Esophagus mucosa (tissue), 1 donor: ENCODE measurements at places on chromosomes 5 and 9. TPM values are rescaled to one million over a fixed set of nuclear protein-coding genes. Genes with fewer than 3 reads are reported as not detected.

Gene RFESD
- 1.5 TPM for total RNA-seq

Gene PCDHAC2
- 0.24 TPM for total RNA-seq

Gene DDX4
- total RNA-seq = not detected

Gene ECSCR
- total RNA-seq = 5.0 TPM

Gene MZB1
- total RNA-seq = 3.3 TPM

Gene SPATA31E1
- not detected for total RNA-seq

Gene PDZD2
- 20.8 TPM for total RNA-seq

Gene CDKN2B-AS1
- 1.0 TPM for total RNA-seq

Gene PCDHB6
- total RNA-seq = 0.16 TPM

Gene MPDZ
- total RNA-seq = 2.2 TPM

Gene LCN9
- not detected for total RNA-seq

Gene TMEM252
- not detected for total RNA-seq

- no peak for ATAC-seq
These were observed 12.5 kb upstream of the SYNPO start for GRCh38 chr5:150627731-150628545.

DNA sequence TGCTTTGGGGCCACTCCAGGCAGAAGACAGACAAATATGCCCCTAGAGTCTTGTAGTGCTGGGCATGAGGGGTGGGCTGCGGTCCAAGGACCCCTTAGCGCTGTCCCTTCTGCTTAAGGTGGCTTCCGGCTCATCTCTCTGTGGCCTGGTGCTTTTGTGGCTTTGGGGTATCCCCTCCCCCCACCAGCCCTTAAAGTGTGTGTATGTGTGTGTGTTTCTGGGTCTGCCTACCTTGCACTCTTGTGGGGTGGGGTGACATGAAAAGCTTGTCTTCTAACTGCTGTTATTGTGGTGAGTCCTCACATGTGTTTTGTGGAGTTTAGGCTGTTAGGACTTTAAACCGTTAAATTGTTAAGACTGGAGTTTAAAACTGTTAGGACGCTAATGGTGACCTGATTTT is 23.6 kb downstream of the MARCHF6 start:
- ATAC-seq = no peak

- ATAC-seq = no peak
These were observed 122.3 kb upstream of the KIF2A start for GRCh38 chr5:62183727-62184126.

DNA sequence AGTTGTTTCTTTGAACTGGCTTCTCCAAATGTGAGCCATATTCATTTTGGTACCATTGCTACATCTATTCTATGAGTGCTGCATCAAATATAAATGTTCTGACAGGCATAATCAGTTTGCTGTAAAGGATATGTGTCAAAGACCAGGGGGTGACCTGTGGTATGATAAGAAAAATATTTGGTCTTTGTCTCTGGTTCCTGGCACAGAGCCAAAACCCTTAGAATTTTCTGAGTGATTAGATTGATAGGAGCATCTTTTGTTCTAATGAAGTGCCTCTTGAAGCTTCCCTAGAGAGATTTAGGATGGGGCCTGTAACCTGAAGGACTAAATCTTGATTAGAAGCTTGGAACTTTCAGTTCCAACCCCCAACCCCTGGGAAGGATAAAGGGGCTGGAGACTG is 256.3 kb downstream of the NNT start:
- no peak for ATAC-seq

- ATAC-seq = no peak
These were observed 125.4 kb upstream of the ACOT12 start for GRCh38 chr5:81519217-81519905.

DNA sequence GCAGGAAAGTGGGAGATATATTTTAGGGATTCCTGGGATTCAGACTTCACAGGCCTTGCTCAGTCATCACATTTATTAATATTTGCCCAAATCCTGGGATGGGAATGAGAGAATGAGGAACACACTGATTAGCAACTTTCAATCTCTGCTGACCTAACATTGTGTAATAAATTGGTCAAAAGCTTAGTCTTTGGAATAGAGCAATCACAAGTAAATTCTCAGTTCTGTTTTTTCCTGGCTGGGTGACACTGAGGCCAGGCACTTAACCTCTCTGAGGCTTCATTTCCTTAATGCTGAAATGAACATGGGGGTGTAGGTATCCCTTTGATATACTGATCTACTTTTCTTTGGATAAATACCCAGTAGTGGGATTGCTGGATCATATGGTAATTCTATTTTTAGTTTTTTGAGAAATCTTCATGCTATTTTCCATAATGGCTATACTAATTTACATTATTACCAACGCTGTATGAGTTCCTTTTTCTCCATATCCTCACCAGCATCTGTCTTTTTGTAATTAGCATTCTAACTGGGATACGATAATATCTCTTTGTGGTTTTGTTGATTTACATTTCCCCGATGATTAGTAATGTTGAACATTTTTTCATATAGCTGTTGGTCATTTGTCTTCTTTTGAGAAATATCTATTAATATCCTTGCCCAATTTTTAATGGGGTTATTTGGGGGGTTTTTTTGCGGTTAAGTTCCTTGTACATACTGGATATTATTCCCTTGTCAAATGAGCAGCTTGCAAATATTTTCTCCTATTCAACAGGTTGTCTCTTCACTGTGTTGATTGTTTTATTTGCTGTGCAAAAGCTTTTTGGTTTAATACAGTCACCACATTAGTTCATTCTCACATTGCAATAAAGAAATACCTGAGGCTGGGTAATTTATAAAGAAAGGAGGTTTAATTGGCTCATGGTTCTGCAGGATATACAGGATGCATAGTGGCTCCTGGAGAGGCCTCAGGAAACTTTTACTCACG is 36.8 kb upstream of the NIPBL start:
- ATAC-seq = no peak

DNA sequence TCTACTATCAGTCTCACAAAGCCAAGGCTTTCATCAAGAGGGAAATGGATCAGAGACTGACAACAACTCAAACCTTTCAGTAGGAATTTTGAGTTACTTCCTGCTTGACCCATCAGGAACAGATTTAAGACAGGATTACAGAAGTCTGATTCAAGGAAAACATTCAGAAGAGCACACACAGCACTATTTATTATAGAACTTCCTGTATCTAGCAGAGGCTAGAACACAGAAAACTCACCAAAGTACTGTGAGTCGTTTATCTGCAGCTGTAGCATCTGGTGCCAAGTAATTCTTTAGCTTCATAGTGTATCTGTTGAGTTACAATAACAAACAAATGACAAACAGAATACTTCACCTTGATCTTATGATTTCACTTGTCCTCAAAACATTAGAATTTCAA is 13.8 kb downstream of the LEAP2 start:
- peak; percentile 20 for ATAC-seq

DNA sequence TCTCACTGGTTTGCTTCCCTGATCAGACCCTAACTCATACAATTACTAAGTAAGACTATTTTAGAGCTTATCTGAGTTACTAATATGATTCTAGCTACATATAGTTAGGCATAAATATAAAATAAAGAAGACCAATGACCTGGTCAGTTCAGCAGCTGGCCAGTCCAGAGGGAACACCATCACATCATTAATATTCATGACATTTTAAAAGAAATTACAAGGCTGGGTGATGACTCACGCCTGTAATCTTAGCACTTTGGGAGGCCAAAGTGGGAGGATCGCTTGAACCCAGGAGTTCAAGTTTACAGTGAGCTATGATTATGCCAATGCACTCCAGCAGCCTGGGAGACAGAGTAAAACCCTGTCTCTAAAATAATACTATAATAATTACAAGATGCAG is 37.0 kb upstream of the CDC42SE2 start:
- ATAC-seq = no peak

GRCh38 chr5:178627259-178627598 is 379 bp upstream of the CLK4 start:
- no peak for ATAC-seq

DNA sequence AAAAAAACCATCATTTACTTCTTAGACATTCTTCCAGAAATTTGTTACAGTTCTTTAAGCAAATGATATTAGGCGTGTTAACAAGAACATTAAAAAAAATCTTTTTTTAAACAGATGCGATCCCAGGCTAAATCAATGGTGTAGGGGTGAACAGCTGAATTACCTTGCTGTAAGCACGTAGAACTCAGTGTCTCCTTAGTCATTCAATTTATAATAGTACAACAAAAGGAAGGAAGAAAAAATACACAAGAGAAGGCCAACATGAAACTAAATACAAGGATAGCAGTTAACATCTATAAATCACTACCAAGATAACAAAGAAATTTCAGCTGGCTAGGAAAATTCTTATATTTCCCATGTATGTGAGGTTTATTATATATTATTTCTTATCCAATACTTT is 35.4 kb downstream of the AGXT2 start:
- no peak for ATAC-seq

DNA sequence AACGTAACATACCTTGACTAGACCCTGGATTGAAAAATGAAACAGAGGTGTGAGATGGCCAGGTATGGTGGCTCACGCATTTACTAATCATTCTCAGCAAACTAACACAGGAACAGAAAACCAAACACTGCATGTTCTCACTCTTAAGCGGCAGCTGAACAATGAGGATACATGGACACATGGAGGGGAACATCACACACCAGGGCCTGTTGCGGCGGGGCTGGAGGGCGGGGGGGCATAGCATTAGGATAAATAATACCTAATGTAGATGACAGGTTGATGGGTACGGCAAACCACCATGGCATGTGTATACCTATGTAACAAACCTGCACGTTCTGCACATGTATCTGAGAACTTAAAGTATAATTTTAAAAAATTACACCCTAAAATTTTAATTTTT is 15.9 kb downstream of the RAPGEF6 start:
- ATAC-seq = no peak

GRCh38 chr5:89275066-89275855 is 392.3 kb upstream of the MEF2C start:
- ATAC-seq = no peak

DNA sequence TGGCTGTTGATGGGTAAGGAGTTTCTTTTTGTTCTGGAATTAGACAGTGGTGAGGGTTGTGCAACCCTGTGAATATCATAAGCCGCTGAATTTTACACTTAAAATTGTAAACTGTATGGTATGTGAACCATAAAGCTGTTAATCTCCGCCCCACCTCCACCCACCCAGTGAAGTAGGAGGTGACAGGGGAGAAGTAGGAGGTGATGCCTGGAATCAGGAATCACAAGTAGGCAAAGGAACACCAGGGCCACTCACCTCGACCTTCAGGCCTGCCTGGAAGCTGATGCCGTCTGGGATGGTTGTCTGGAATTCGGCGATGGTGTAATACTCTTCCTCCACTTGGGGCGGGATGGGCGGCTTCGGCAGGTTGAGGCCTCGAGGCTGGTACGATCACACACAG is 62.3 kb upstream of the UBTD2 start:
- no peak for ATAC-seq

- ATAC-seq = no peak
These were observed 29.2 kb downstream of the TNFSF8 start for GRCh38 chr9:114900942-114901802.

- peak; percentile 85 for ATAC-seq
These were observed 65.9 kb downstream of the SHOC1 start for GRCh38 chr9:111728617-111729366.

- ATAC-seq = no peak
These were observed 29.8 kb downstream of the PIK3R1 start for GRCh38 chr5:68245319-68245718.

DNA sequence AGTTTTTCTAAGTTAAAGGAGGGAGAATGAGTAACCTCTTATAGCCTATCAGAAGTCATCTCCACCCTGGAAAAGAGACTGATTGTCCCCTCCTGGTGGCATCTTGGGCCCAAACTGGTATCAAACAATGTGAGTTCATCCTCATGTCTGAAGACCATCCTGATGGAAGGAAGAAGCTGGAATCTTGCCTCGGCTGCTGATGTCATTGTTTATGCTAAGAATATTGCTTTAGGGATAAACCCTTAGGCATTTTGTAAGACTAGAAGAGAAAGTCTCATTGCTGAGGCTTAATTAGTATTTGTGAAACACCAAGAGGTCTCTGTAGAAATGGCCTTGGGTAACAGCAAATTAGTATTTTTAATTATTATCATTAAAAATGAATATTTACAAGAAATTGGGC is 65.7 kb upstream of the KCNN2 start:
- no peak for ATAC-seq

- no peak for ATAC-seq
These were observed 221.6 kb downstream of the CACNA1B start for GRCh38 chr9:138098908-138099791.

- ATAC-seq = no peak
These were observed 739.0 kb downstream of the DTWD2 start for GRCh38 chr5:118249386-118249785.

- ATAC-seq = no peak
These were observed 67.9 kb upstream of the LPAR1 start for GRCh38 chr9:111106202-111106601.

DNA sequence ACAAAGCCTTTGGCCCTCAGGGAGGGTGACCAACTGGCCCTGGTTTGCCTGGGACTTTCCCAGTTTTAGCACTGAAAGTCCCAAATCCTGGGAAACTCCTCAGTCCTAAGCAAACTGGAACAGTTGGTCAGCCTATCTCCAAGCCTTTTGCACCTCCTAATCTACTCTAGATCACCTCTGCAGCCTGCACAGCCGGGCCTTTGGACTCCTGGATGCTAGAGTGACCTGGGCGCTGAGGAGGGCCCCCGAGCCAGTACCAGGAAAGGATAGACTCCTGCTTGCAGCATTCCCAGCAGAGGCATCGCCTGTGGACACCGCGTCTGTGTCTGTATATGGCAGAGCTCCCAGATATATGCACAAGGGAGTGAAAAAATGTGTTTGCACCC is 15.1 kb downstream of the IRF1 start:
- no peak for ATAC-seq

DNA sequence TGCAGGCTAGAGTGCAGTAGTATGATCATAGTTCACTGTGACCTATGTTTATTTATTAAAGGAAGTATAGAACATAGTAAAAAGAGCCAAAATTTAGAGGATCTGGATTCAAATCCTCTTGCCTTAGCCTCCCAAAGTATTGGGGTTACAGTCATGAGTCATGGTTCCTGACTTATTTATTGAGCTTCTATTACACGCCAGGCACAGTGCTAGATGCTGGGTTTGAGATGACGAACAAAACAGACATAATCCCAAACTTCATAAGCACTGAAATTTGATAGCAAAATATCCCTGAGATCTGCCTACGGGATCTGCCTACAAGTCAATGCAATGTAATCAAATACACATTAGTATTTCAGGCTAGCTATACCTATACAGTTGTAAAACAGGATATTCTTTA is 2.5 kb downstream of the KIAA0825 start:
- no peak for ATAC-seq

GRCh38 chr5:111169269-111169668 is 54.9 kb upstream of the CAMK4 start:
- no peak for ATAC-seq

- no peak for ATAC-seq
These were observed 134.9 kb upstream of the FBXL17 start for GRCh38 chr5:108516785-108517184.
